ENCODE measurements at places on chromosomes 7 and 10.

DNA sequence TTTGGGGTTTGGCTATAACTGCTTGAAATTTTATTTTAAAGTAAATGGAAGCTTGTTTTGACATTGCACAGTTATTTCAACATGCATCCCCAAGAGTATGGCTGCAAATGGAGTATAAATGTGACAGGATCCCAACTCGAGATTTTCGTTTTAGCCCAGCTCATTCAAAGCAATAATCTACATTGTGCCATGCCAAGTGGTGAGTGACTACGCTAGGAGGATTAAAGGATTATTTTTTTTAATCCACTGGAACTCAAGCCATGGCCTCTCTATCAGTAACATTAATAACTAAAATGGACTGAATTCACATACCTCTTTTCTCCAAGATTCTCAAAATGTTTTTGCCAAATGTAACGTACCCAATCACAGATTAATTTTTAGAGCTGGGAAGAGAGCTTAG, 60.6 kb upstream of the AUTS2 start:
- no peak for DNase-seq

GRCh38 chr10:89980166-89980565, 278.8 kb downstream of the KIF20B start:
- DNase-seq: no peak

DNA sequence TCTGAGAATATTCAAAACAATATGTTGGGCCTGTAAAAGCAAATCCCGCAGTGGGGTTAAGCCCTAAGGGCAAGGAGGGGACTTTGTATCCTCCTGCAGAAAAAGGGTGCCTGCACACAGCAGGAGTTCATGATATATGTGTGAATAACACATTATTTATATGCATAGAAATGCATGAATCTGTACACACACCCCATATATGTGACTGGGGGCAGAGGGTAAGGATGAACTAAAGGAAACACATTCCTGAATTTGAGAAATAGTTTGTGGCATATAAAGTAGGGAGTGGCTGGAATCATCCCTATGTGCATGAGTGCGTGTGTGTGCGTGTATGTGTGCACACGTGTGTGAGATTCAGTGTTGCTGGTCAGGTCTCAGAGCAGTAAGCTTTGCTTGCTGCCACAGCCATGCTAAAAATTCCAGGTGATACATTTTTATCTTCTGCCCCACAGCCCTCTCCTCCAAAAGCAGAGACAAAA, 18.9 kb downstream of the ENO4 start:
- no peak for DNase-seq

DNA sequence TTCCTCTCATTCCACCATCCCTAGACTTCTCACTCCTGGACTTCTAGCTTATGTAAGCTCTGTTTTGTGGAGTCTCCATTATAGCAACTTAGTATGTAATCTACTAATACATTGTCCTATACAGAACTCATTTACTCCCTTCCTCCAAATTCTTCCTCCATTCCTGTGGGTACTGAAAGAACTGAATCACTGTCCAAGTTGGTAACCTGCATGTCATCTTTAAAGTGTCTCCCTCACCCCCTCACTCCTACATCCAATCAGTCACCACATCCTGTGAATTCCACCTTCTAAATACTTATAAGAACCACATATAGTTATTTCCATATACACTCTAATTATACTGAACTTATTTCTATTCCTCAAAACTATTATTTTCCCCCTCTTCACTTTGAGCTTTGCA, 20.3 kb downstream of the AASS start:
- DNase-seq: no peak

- DNase-seq: no peak
These were observed 1231.6 kb upstream of the CELF2 start for GRCh38 chr10:9786101-9786500.

Measured in LoVo (cell line).